GM12891 (cell line): ENCODE measurements at places on chromosomes 5 and 9.

DNA sequence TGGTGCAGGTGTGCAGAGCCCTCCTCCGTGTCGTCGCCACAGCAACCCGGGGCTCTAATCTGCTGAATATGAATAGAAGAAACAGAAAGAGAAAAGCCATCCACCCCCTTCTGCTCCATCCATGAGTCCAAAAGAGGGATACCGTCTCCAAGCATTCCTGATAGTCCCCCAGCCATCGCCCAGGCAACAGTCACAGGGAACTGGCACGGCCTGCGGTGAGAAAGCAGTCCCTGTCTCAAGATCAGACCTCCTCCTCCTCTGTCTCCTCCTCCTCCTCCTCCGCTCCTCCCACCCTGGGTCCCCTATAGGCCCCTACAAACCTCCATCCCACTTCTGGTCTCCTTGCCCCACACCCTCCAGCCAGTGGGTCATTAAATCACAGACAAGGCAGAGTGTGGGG, 308.1 kb upstream of the MPDZ start:
- no peak for DNase-seq

- no peak for DNase-seq
Measured at GRCh38 chr5:37808945-37809344, 30.9 kb downstream of the GDNF start.

DNA sequence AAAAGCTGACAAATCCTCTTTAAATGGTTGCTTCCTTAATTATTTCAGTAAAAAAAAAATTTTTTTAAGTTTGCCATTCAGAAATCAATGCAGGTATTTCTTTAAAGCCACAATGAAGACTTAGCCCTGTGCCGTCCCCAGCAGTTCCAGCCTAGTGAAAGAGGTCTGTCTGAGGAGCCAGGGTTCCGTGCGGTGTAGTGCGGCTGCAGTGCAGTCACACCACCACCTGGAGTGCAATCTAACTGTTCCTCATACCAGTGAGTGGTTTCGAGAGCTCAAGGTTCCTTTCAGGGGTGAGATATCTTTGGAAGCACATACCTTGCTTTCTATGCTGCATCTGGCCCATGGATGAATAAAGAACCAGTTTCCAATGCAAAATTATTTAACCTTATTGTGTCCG, 87.5 kb downstream of the FANCC start:
- DNase-seq: no peak

GRCh38 chr5:132050136-132050535, 10.3 kb upstream of the IL3 start:
- DNase-seq: no peak

GRCh38 chr9:106796771-106797170, 66.2 kb upstream of the ZNF462 start:
- DNase-seq: no peak

GRCh38 chr9:122116448-122117173, 23.5 kb upstream of the TTLL11 start:
- DNase-seq: no peak

- DNase-seq: no peak
Measured at GRCh38 chr5:538271-538771, 14.1 kb upstream of the SLC9A3 start.

GRCh38 chr5:114447084-114447773, 85.4 kb downstream of the KCNN2 start:
- DNase-seq: no peak
